ENCODE measurements at places on chromosomes 1 and 21. TPM values are rescaled to one million over a fixed set of nuclear protein-coding genes. Genes with fewer than 3 reads are reported as not detected.

Gene SPAG17
- not detected for total RNA-seq

Gene AKR7A3
- total RNA-seq, result 1.5 TPM

Gene GUCA2B
- total RNA-seq, result not detected

Gene GCSAML
- not detected for total RNA-seq

Gene CAMSAP2
- 44.7 TPM for total RNA-seq

Gene LRRC53
- total RNA-seq, result not detected

Gene RCOR3
- total RNA-seq, result 51.0 TPM

Gene GNAI3
- 8.5 TPM for total RNA-seq
